Vagina (tissue), 2 donors: ENCODE measurements at places on chromosomes 11 and 22. TPM values are rescaled to one million over a fixed set of nuclear protein-coding genes. Genes with fewer than 3 reads are reported as not detected.

JAM3 gene
- 31.7 TPM for total RNA-seq

- no peak for DNase-seq
Observed at GRCh38 chr11:12263141-12263693, 114.2 kb upstream of the PARVA start.

DNA sequence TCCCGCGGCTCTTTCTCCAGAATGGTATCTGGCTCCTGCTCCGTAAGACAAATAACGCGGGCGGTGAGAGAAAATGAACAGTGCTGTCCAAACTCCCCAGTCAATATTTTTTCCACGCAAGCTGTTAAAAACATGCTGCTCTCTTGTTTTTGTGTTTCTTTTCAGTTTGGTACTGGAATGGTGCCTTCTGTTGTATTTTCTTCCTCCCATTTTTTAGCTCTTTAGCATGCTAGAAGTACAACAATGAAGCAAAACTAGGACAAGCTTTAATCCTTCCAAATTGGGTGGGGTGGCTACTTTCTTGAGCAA is 599 bp upstream of the PPP2R1B start:
- DNase-seq: no peak

GRCh38 chr11:112498701-112499100 is 238.0 kb upstream of the PLET1 start:
- no peak for DNase-seq

- DNase-seq: no peak
Observed at GRCh38 chr11:68343761-68344256, 31.4 kb downstream of the LRP5 start.

DNA sequence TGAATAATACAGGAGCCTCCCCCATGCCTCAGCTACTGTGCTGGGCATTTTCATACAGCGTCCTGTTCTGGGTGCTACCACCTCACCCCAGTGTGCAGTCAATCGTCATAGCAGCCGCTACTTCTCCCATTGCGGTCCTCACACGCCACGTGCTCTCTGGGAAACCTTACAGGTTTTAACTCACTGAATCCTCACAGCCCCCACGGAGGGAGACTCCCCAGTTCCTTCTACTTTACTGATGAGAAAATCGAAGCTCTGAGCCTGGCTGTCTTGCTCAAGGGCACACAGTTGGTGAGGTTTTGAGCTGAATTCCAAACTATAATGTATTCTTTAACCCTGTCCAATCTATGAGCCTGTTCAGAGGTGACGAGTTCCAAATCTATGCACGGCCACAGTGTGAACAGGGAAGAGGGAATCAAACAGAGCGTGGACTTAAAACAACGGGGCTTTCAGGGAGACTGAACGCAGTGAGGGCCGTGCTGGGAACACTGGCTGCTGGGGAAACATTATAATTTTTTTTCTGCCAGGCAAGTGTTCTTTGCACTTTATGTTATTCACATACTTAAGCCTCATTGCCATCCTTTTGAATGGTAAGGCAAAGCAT is 421.5 kb downstream of the BRD1 start:
- DNase-seq: peak; percentile 58

GRCh38 chr11:118791961-118792569 is 1.1 kb upstream of the DDX6 start:
- DNase-seq: no peak

GRCh38 chr22:21603973-21604372 is 25.8 kb downstream of the YDJC start:
- DNase-seq: no peak

DNA sequence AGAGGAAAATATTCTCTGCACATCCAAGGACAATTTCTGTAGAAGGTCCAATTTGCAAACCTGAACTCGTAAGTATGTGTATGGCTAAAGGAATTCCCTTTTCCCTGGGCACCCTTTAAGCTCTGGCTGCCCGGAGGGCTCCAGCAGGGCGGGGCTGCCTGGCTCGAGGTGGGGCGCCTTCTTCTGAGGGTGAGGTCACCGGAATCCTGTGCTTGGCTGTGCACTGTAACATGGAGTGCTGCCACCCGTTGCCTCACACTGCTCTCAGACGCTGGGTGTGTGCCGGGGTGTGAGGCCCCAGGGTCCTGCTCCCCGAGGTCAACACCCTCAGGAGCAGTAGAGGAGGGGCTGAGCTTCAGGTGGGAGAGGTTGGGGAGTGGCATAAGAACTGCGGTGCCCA is 61.5 kb downstream of the SYN3 start:
- DNase-seq: no peak

DNA sequence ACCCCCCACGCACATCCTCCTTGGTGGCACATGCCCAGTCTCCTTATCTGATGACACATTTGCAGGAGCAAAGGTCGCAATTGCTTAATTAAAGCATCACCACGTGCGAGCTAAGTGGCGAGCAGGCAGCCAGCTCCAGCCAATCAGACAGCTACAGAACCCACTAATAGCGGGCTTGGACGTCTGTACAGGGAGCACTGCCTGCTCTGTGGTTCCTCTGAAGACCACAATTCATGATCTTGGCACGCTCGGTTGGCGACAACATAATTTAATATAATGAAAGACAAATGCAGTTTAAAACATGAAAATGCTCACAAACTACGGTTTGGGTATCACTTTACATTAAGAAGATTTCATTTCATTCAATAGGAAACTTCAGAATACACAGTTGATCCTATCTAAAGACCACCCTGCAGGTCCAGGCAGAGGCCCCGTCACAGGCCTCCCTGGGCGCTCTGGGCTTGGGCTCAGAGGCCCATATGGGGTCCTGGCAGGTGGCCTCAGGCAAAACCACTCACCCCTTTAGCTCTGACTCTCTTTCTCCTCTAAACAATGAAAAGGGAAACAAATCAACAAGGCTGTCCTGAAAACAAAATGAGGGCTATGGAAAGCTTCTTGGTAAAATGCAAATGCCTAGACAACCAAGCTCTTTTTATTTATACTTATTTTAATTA is 10.4 kb downstream of the PACSIN2 start:
- DNase-seq: no peak

DNA sequence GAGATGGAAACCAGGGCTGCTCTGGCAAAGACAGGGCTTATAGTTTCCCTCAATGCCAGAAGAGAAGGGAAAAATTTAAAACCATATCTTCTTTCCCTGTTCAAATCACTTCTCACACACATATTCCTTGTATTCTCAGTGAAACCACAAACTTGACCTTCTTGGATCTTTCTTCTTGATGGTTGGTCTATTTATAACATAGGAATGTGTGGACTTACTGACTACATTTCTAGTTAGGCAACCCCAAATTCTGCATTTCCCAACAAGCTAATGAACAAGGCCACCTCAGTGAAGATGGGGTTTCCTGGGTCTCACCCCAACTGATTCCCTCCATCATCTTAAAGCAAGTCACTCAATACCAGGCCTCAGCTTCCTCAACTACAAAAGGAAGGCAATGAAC is 3.8 kb upstream of the QSER1 start:
- DNase-seq: no peak
